ENCODE measurements at places on chromosomes 16 and 17. TPM values are rescaled to one million over a fixed set of nuclear protein-coding genes. Genes with fewer than 3 reads are reported as not detected.

Gene OR4D1
- 0.81 TPM for total RNA-seq

Gene KCNH6
- total RNA-seq: not detected

Gene COTL1
- total RNA-seq: 31.8 TPM

Gene KRT31
- total RNA-seq: not detected

Gene CNTNAP1
- 0.81 TPM for total RNA-seq

Gene ZFPM1
- total RNA-seq: 15.1 TPM

Gene KRT12
- total RNA-seq: not detected

Gene NPW
- 3.8 TPM for total RNA-seq

Gene TP53TG3B
- not detected for total RNA-seq

Gene KRTAP4-4
- not detected for total RNA-seq

Gene UTS2R
- not detected for total RNA-seq

Gene UMOD
- not detected for total RNA-seq

Gene ORC6
- 3.8 TPM for total RNA-seq

Gene NOL11
- total RNA-seq: 29.6 TPM

Gene YBX2
- 0.27 TPM for total RNA-seq

Gene ACE
- 14.5 TPM for total RNA-seq

Gene PER1
- 141 TPM for total RNA-seq

Gene RPL13
- 12,006 TPM for total RNA-seq

Gene COX6A2
- not detected for total RNA-seq

Gene SLC5A11
- under 0.01 TPM for total RNA-seq

Gene OSGIN1
- total RNA-seq: 0.81 TPM

Gene HSDL1
- 9.4 TPM for total RNA-seq

Gene CCL1
- total RNA-seq: not detected

Gene CHST4
- not detected for total RNA-seq

Gene C1QTNF8
- not detected for total RNA-seq

Gene CLEC18C
- under 0.01 TPM for total RNA-seq

Gene KRTAP16-1
- total RNA-seq: 0.27 TPM

Gene C16orf96
- total RNA-seq: 0.27 TPM

Gene CCL13
- not detected for total RNA-seq

Gene NPIPA3
- 0.27 TPM for total RNA-seq

Gene CARD14
- total RNA-seq: not detected

Gene ENGASE
- 57.4 TPM for total RNA-seq

Gene SLC38A8
- total RNA-seq: not detected

Gene ABCC3
- 1.6 TPM for total RNA-seq

Gene NCBP3
- 10.8 TPM for total RNA-seq

Gene ERN2
- total RNA-seq: 0.54 TPM

Gene PPY
- 0.27 TPM for total RNA-seq

Gene CNTD1
- under 0.01 TPM for total RNA-seq

Gene PRR35
- total RNA-seq: under 0.01 TPM

Gene GINS2
- 5.4 TPM for total RNA-seq

All from hematopoietic multipotent progenitor cell (in vitro differentiated cells).